ENCODE measurements at places on chromosomes 3 and 15. TPM values are rescaled to one million over a fixed set of nuclear protein-coding genes. Genes with fewer than 3 reads are reported as not detected.

DNA sequence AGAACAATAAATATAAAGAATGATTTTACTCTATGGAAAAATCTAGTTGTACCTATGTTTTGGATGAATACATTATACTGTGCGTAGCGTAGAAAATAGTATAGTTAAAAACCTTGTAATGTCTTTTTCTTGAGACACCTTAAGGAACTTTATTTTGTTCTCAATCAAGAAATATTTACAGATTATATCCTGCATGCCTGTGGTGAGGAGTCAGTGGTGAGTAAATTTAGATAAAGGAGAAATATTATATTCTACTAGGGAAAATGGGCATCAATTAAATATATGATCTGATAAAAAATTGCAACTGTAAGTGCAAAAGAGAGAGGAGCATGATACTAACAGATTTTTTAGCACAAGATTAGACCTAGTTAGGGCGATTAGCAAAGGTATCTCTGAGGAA lies 157.7 kb downstream of the RBMS3 start:
- H3K27me3 ChIP-seq, result peaks cover 3% of the 10 kb centered on the region
- H3K36me3 ChIP-seq, result peaks cover 22% of the 10 kb centered on the region
- H3K27ac ChIP-seq, result no peak overlapping the region
- H3K4me1 ChIP-seq, result peaks cover 20% of the 10 kb centered on the region
- DNase-seq, result no peak

Gene MYZAP
- 9.9 TPM for total RNA-seq

Gene CD86
- total RNA-seq, result not detected

Gene OCA2
- 1.4 TPM for total RNA-seq

Gene ISLR2
- 0.59 TPM for total RNA-seq

DNA sequence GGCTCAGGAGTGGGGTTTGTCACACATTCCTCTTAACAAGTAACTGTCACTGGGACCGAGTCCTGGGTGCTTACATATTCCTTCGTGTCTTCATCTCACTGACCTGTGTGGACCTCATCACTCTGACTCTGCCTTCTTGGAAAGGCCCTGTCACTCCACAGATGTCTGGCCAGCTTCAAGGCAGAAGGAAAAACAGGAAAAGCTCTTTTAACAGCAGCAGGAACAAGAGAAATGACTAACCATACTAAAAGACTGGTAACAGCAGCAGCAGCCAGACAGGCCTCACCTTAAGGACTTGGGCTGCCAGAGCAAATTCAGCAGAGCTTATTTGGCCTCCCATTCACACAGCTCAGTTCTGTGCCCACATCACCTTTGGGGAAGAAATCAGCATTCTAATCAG lies 68.1 kb downstream of the USF3 start:
- no peak for DNase-seq
- H3K4me3 ChIP-seq, result no peak overlapping the region
- H3K4me1 ChIP-seq, result peaks cover 30% of the 10 kb centered on the region
- no peak overlapping the region for H3K27ac ChIP-seq
- H3K27me3 ChIP-seq, result peaks cover 22% of the 10 kb centered on the region

Data from type B pancreatic cell (in vitro differentiated cells).